ENCODE measurements at places on chromosomes 13 and 19.

DNA sequence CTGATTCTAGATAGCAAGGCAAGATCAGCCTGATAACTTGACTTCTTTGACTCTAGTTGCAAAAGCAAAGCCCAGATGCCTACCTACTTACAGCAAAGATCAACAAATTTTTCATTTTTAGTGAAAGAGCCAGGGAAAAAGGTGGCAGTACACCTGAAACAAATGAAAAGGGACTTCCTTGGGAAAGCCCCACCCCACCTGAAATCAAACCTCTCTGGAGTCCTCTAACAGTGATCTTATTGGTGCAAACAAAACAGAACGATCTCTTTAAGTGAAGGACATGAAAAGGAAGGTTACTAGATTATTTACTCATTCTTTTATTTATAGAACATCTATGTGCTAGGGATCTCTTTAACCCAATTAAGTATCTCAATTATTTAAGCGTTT, 507 bp upstream of the LCP1 start:
- DNase-seq: no peak

GRCh38 chr13:19157461-19157860, 24.2 kb downstream of the TUBA3C start:
- DNase-seq: no peak

- no peak for DNase-seq
Observed at GRCh38 chr13:37326334-37326733, 220.9 kb upstream of the CSNK1A1L start.

- no peak for DNase-seq
Observed at GRCh38 chr13:73275163-73275562, 216.4 kb downstream of the KLF5 start.

- DNase-seq: no peak
Observed at GRCh38 chr13:50629497-50629896, 214.0 kb downstream of the DLEU7 start.

GRCh38 chr13:23572836-23573235, 2.6 kb downstream of the TNFRSF19 start:
- no peak for DNase-seq

GRCh38 chr19:6021878-6022569, 44.1 kb upstream of the RANBP3 start:
- peak; percentile 38 for DNase-seq

DNA sequence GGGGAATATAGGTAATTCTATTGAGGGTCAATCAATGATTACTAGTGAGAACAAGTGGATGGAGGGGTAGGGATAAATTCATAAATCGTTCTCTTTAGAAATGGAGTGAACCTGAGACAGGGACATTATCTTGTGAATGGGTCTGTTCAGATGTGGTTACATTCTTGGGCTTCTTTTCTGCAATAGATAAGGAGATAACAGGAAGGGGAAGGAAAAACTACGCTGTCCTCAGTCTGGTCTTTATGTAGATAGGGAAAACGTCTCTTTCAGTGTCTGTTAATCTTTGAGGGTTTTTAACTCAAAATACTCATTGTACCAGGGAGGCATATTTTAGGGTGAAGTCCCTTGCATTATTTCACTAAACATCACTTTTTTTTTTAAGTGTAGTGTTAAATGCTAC, 266.7 kb upstream of the MAB21L1 start:
- DNase-seq: no peak

GRCh38 chr19:6551607-6552450, 21.0 kb downstream of the TNFSF9 start:
- no peak for DNase-seq

GRCh38 chr13:75946536-75947284, 310.6 kb downstream of the LMO7 start:
- no peak for DNase-seq

Data from kidney epithelial cell (primary cell).